ENCODE measurements at places on chromosomes 3 and 15.

DNA sequence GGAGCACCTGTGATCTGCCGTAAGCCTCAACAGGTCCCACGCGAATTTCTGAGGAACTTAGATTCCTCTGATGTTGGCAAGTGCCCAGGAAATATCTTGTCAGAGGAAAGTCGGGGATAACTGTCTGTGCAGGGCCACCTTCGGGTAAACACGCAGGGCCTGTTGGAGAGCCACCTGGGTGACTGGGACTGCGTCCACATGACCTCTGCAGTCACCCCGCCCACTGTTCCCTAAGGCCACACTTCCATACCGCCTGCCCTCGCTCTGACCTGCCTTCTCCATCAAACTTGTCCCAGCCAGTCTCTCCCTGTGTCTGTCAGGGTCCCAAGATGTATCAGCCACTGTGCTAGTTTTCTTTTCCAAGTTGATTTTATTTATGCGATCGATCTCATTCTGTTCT is 28.7 kb downstream of the BFSP2 start:
- peak; percentile 70 for DNase-seq

- DNase-seq, result no peak
Observed at GRCh38 chr3:126256251-126256650, 75.9 kb upstream of the ALDH1L1 start.

DNA sequence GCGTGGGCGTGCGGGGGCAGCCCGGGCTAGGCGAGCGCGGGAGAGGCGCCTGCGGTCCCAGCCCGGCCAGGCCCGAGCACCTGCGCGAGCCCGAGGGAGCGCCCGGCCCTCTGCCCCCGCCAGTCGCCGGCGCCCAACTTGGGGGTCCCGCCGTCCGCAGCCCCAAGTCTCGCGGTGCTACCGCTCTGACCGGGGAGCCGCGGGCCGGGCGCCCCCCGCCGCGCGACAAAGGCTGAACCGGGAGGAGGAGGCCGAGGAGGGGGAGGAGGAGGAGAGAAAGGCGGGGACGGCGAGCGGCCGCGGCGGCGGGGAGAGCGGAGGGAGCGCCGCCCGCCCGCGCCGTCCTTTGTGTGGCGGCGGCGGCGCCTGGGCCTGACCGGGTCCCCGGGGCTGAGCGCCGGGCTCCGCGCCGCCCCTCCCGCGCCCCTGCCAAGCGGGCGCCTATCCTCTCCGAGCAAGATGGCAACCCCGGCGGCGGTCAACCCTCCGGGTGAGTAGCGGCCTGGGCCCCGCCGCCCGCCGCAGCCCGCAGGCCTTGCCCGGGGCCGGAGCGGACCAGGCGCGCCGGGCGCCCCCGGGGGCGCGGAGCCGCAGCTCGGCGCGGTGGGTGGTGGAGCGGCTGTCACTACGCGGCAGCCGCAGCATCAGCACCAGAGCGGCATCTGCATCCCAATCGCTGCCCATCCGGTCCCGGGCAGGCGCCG is at the start of gene ARNT2:
Gene ARNT2, plus strand, starts transcription at position 326 of the 704 bp plus-strand sequence. Its CDS starts 134 bp downstream, at position 460.
- DNase-seq, result peak; percentile 59

DNA sequence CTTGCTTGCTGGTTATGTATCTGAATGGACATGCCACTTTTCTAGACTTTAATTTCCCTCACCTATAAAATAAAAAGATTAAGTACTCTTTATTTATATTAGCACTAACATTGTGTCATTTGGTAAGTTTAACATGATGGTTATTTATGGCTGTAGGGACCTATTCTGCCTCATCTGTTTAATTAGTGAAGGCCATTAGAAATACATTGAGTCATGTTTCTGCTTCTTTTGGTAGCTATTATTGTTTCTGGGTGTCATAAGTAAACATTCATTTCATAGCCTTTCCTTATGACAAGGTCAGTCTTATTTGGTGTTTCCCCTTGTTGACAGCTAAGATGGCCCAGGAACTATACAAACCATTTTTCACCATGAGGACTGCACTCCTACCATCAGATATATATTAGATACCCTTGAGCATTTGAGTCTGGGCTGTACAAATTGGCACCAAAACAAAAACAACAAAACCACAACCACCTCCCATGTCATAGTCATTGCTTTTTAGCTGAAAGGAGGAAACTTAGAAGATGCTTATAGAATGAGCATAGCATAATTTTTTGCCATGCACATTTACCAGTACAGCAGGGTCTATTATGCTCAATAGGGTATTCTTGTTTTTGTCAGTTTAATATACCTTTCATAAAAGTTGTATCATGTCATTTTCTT is 39.3 kb downstream of the SRP14 start:
- no peak for DNase-seq

DNA sequence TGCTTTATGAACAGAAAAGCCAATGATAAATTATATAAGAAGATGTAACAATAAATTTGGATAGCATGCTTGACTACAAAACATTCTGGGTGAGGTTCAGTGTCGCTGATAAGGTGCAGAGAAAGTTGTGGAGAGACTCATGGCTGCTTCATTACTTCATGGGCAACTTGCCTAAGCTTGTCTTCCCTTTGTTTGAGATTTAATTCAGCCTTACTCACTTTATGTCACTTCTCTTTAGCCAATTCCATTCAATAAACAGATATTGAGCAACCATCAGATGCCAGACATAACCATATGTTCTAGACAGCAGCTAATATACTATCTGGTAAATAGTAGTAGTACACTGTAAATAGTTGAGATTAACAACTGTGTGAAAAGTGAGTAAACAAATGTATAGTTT is 401.5 kb upstream of the FRG2C start:
- no peak for DNase-seq

- DNase-seq, result no peak
Observed at GRCh38 chr15:71437919-71438318, 322.6 kb downstream of the THSD4 start.

DNA sequence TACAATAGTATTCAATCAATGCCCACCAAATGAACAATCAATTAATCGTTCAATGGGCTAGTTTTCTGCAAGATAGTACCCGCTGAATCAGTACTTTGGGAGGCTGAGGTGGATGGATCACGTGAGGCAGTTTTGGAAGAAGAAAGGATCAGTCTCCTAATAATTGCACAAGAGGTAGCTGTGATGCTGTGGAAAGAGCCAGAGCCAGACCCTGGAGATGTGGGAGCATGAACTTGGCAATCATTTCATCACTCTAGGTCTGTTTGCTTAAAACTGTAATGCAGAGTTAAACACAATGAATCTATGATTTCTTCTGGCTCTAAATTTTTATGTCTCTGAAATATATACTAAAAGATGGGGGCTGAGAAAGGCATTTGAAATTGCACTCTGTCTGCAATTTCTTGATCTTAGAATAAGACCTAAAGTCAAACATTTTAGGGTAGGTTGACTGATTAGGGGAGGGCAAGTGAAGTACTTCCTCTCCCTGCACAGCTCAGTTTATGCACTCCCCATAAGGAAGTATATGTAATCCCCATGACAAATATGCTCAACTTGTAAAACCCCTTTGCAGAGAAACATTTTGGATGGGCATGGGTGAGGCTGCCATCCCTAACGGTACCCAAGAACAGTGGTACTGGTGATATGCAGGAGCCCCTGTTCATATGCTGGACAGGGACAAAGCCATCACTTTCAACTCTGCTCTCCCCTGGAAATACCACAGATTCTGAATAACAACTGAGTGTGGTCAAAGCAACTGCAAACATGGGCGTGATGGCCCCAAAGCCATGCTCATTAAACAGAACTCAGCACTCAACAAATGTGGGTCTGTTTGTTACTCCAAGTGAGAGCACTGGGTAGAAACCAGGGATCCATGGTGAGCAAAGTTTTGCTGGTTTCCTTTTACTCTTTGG is 28.6 kb upstream of the SPATA12 start:
- DNase-seq, result no peak

GRCh38 chr15:67928666-67929065 is 88.8 kb upstream of the RNU6-1 start:
- no peak for DNase-seq

DNA sequence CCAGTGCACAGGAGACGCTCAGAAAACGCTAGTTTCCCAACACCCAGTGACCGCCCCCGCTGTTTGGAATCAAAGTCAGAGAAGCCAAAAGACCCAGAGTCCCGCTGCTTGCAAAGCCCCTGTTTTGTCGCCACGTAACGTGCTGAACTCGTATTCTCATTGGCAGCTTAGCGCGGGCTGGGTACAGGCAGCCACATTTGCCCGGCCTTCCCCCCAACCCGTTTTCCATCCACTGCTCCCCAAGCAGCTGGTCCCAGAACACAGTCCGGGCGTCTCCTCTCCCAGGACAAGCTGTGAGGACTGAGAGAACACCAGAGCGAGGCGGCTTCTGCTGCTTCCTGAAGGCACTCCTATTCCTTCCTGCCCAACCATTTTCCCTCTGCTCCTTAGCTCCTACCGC is 54.8 kb downstream of the RASGRF1 start:
- no peak for DNase-seq

DNA sequence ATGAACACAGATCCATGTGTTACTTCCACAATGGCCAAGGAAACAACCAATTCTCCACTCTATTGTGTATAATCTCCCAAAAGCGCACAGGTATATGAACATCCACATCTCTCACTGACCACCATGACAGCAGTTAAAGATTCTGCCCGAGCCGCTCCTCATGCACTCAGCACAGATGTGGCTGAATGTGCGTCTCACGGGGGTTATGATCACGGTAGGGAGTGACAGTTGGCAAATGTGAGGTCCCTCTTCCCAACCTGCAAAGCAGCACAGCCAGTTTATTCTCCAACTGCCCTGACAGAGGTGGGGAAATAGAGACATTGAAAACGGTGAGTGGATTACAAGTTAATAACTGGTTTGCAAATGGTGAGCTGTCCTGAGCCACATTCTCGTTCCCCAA is 17.6 kb downstream of the FOXP1 start:
- no peak for DNase-seq

DNA sequence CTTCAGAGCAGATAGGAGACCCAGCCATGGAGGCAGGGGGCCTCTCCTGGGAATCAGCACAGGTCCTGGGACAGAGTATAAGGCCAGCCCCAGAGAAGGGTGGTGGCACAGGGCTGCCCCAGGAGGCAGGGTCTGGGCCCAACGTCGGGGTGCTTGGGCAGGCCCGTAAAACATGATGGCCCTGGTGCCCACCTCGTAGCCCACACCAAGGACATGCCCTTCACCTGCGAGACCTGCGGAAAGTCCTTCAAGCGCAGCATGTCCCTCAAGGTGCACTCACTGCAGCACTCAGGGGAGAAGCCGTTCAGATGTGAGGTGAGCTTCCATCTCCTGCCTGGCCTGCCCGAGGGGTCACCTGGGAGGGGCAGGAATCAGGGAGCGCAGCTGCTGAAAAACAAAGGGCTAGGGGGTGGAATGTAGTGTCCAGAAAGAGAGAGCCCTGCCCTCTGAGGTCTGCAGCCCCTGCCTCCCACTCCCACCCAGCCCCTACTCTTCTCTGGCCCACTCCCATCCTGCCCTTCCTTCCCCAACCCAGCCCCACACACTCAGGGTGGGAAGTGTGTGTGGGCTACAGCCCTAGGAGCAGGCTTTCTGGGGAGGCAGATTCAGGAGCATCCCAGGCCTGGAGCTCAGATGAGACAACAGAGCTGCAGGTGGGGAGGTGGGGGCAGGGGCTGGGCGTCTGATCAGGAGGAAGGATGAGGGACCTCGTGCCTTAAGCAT is 9.5 kb downstream of the ZBTB47 start:
- peak; percentile 42 for DNase-seq

DNA sequence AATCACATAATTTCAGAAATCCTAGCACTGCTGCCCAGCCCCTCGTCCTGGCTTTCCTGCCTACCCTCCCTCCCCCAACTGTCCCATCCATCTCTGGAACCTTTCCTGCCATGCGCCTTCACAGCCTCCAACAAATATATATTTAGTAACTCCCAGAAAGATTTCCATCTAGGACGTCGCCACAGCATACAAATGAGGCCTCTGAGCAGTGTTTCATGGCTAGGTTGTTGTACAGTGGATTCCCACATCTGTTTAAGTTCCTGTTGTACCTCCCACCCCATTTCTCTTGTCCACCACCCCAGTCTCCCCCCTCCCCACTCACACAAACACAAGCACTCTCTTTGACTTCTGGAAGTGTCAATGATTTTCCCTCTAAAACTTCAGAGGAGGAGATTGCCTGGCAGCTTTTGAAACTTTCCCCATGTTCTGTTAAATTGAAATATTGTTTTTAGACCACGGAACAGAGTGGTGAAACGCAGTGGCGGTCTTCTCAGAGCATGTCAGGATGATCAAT is 280.3 kb upstream of the RORA start:
- no peak for DNase-seq

- DNase-seq, result no peak
Observed at GRCh38 chr3:19945969-19946831, 697 bp upstream of the RAB5A start.

- DNase-seq, result no peak
Observed at GRCh38 chr15:33946152-33946551, 22.1 kb upstream of the CHRM5 start.

- no peak for DNase-seq
Observed at GRCh38 chr15:98085003-98085639, 124.6 kb downstream of the ARRDC4 start.

GRCh38 chr3:176896640-176897039 is 300.6 kb downstream of the TBL1XR1 start:
- no peak for DNase-seq

GRCh38 chr15:59531066-59531675 is 80.4 kb upstream of the GCNT3 start:
- peak; percentile 38 for DNase-seq

DNA sequence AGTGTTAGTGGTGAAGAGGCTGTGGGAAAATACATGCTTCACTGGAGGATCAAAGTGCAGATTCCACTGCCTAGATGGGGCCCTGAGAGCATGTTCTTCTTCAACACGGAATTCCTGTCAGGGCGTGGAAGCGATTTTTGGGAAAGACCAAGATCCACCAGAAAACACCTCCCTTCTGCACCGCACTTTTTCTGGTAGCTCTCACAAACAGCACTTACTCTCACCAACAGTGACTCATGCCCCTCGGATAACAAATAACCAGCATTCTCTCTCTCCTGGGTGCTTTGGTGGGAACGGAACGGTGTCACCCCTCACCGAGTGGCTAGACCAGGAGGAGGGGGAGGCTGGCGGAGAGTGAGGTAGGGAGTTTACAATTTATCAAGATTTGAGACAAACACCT is 40.1 kb downstream of the ADAMTSL3 start:
- DNase-seq, result peak; percentile 95

DNA sequence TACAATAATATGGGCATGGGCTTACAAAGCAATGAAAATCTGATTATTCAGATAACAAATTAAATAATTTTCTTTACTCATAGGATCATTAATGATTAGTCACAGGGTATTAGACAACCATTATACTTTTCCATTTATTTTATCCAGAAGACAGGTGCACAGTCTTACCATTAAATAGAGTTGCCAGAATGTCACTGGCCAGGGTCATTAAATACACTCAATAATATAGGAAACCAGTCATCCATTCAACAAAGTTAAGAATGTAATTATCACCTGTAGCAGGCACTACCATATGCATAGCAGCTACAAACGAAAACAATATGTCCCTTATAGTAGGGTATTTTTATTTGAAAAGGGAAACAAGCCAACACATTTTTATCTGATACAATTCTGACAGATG is 16.1 kb downstream of the ROBO1 start:
- no peak for DNase-seq

Measured in islet precursor cell (in vitro differentiated cells).